ENCODE measurements at places on chromosomes 1 and 21.

- no peak for DNase-seq
These were observed 20.5 kb downstream of the PLA2G4A start for GRCh38 chr1:186849271-186849671.

GRCh38 chr21:42009018-42009830 is 936 bp downstream of the ZBTB21 start:
- peak; percentile 13 for DNase-seq

DNA sequence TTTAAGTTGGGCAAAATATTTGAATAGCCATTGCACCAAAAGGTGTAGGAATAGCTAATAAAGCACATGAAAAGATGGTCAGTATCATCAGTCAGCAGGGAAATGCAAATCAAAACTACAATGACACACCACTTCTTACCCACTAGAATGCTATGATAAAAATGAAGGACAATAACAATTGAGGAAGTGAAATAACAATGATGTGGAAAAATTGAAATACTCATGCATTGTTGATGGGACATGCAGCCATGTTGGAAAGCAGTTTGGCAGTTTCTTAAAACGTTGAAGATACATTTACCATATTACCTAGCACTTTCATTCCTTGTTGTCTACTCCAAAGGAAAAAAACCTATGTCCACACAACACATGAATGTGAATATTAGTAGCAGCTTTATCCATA is 28.4 kb downstream of the HSD3B1 start:
- no peak for DNase-seq

- DNase-seq, result no peak
These were observed 2.7 kb upstream of the NPHP4 start for GRCh38 chr1:5994713-5995621.

DNA sequence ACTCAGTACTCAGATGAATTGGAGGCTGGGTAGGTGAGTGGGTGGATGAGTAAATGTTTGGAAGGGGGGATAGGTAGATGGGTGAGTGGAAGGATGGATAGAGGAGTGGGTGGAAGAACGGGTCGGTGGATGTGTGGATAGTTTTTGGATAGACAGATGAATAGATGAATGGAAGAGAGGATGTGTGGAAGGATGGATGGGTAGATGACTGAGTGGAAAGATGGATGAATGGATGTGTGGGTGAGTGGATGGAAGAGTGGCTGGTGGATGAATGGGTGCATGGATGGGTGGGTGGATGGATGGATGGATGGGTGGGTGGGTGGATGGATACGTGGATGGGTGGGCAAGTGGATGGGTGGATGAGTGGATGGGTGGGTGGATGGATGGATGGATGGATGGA is 3.7 kb downstream of the SLC45A1 start:
- DNase-seq, result no peak

- DNase-seq, result no peak
These were observed at the start of gene RHOC for GRCh38 chr1:112706505-112707220. TSS of gene RHOC (minus strand) at chr1:112707127. CDS start at chr1:112703799, 3,328 bp downstream.

GRCh38 chr1:174219606-174220370 is 60.5 kb downstream of the RABGAP1L start:
- DNase-seq, result no peak
